ENCODE measurements at places on chromosomes 2 and 18. TPM values are rescaled to one million over a fixed set of nuclear protein-coding genes. Genes with fewer than 3 reads are reported as not detected.
A peak's percentile ranks its signal among the peaks of the same experiment; 100 is the strongest.

HOXD3 gene
- 2.0 TPM for total RNA-seq

ITGAV gene
- total RNA-seq = 55.0 TPM

QPCT gene
- total RNA-seq = 10.1 TPM

MITD1 gene
- total RNA-seq = 30.6 TPM

ASAP2 gene
- total RNA-seq = 50.2 TPM

POU3F3 gene
- total RNA-seq = 0.14 TPM

PAX8 gene
- total RNA-seq = 11.2 TPM

GIGYF2 gene
- total RNA-seq = 40.8 TPM

MAP4K3 gene
- total RNA-seq = 129 TPM

DNA sequence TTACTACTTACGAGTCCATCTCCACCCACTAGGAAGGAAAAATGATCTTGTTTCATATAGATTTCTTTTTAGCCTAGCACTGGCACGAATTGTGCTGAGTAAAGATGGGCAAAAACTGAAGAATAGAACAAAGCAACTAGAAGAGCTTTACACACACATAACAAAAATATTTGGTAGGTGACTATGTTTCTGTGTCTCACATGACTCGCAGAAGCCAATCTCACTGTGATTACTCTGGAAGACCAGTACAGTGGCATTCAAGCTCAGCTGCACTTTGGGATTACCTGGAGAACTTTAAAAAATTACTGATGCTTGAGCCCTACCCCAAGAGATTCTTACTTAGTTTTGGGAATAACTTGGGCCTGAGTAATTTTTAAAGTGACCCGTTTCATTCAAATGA is 378.7 kb downstream of the METTL4 start:
- no peak overlapping the region for H3K4me3 ChIP-seq
- no peaks in the 10 kb centered on the region for H3K36me3 ChIP-seq
- H3K27me3 ChIP-seq = no peaks in the 10 kb centered on the region
- H3K4me1 ChIP-seq = no peaks in the 10 kb centered on the region
- DNase-seq = no peak

- H3K4me1 ChIP-seq = no peaks in the 10 kb centered on the region
- H3K27ac ChIP-seq = no peak overlapping the region
- no peaks in the 10 kb centered on the region for H3K27me3 ChIP-seq
- H3K4me3 ChIP-seq = no peak overlapping the region
Observed at GRCh38 chr2:207409517-207409916, 120.2 kb upstream of the CREB1 start.

- no peaks in the 10 kb centered on the region for H3K36me3 ChIP-seq
- H3K27me3 ChIP-seq = no peaks in the 10 kb centered on the region
- H3K27ac ChIP-seq = no peak overlapping the region
- no peak overlapping the region for H3K4me3 ChIP-seq
Observed at GRCh38 chr2:10359246-10359645, 56.5 kb downstream of the HPCAL1 start.

DNA sequence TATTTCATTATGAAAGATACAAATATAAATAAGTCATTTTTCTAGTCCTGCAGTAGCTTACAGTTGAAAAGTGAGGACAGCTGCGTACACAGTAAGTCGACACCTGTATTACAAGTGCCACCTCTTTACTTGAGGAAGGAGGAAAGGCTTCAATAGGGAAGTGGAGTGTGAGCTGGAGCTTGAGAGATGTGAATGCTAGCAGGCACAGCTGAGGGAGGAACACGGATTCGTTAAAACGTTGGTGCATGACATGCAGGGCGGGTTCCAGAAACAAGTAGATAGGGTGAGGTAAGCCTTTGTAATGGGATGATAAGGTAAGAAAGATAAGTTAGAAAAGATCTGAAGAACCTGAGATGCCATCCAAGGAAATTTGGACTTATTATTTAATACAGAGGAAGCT is 98.1 kb upstream of the CSRNP3 start:
- no peak overlapping the region for H3K4me3 ChIP-seq
- no peaks in the 10 kb centered on the region for H3K36me3 ChIP-seq
- no peaks in the 10 kb centered on the region for H3K27me3 ChIP-seq
- no peaks in the 10 kb centered on the region for H3K4me1 ChIP-seq

DNA sequence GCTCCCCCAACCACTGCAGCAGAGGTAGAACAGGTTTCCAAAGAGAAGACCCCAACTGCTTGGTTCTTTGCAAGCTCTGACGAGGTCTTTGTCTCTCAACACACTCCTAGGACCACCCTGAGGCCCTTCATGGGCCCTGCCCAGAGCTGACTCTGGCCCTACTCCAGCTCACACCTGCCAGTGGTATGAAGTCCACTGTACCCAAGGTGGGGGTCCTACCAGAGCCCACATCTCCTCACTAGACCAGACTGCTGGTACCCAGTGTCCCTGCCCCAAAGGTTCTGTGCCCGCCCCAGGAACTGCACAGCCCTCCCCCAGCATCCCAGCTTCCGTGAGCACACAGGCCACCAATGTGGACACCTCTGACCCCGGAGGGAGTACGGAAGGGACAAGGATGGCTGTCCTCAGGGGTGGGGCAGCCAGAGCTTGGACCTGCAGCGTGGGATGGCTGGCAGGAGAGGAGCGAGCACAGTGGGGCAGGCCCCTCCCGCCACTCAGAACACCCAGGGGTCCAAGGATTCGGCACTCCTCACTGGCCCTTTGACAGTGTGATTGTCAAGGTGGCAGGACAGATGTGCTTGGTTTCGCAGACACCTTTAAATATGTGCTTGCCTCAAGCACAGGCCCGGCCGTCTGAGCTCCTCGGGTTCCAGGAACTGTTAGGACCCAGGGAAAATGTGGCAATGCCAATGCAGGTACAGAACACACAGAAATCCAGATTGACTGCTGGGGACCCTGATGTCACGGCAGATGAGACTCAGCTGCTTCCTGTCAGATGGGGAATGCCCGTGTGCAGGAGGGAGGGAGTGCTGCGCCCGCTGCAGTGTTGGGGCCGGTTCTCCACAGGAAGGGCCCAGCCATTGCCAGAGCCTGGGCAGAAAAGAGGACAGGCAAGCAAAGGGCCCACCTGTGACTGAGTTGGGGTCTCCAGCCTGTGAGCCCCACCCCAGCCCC is 51.2 kb downstream of the MTERF4 start:
- H3K27ac ChIP-seq = no peak overlapping the region
- DNase-seq = peak; percentile 6
- H3K4me3 ChIP-seq = no peak overlapping the region
- no peaks in the 10 kb centered on the region for H3K36me3 ChIP-seq

- DNase-seq = no peak
- no peak overlapping the region for H3K4me3 ChIP-seq
- H3K27me3 ChIP-seq = no peaks in the 10 kb centered on the region
- no peak overlapping the region for H3K27ac ChIP-seq
- H3K36me3 ChIP-seq = no peaks in the 10 kb centered on the region
Observed at GRCh38 chr2:23041443-23041842, 343.5 kb upstream of the KLHL29 start.

- peaks cover 32% of the 10 kb centered on the region for H3K27me3 ChIP-seq
- no peak overlapping the region for H3K27ac ChIP-seq
- DNase-seq = no peak
- H3K4me3 ChIP-seq = no peak overlapping the region
Observed at GRCh38 chr2:26951236-26951635, 19.2 kb upstream of the MAPRE3 start.

DNA sequence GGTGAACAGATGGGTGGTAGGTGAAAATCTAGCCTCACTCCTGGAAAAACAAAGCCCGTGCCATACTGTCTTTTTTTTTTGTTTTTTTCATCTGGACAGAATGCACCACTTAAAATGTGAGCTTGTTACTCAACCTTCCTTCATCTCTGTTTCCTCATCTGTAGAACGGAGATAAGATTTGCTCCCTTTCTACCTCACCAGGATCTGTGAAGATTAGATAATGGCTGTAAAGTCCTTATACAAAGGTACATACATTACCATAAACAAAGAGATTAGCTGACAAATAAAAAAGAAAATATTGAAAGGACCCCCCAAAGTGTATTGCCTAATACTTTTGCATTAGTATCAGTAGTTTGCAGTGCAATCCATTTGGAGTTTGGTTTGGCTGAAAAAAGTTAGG is 75.4 kb upstream of the ZEB2 start:
- no peak for DNase-seq
- H3K4me1 ChIP-seq = no peaks in the 10 kb centered on the region
- no peaks in the 10 kb centered on the region for H3K27me3 ChIP-seq
- no peak overlapping the region for H3K27ac ChIP-seq

GRCh38 chr18:58758046-58758445 is 86.8 kb downstream of the MALT1 start:
- H3K27me3 ChIP-seq = no peaks in the 10 kb centered on the region
- no peak for DNase-seq
- no peaks in the 10 kb centered on the region for H3K36me3 ChIP-seq
- H3K4me3 ChIP-seq = no peak overlapping the region
- no peak overlapping the region for H3K27ac ChIP-seq

DNA sequence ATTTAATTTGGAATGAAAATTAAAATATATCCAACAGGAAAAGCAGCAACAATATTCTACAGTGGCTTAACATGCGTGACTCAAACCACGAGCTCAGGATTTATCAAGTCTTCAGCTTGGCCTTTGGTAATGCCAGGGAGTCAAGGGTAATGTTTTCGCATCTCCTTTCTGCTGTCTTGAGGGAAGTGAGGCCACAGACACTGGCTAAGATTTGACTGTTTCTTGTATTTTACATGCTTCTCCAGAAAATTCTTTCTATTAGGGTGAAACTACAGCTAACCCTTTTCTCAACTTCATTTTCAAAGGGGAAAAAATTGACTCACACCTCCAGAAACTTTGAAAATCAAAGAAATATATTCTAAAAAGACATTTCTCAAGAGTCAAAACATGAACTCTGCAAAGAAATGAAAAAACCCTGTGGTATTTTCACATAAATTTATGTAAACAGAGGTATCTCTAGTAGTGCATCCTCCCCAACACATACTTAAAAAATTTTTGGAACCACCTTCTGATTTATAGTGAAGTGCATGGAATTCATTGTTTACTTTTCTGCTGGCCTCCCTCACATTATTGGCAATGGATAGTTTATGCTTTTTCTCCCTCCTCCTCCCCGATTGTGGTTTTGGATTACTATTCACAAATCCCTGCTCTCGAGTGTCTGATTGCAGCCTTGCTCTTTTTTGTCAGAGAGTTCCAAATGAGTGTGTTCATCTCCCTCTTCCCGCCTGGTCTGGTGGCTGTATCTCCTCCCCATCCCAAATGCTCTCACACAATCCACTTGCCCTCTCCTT is 48.7 kb downstream of the DPP4 start:
- no peak overlapping the region for H3K27ac ChIP-seq
- H3K4me3 ChIP-seq = no peak overlapping the region

DNA sequence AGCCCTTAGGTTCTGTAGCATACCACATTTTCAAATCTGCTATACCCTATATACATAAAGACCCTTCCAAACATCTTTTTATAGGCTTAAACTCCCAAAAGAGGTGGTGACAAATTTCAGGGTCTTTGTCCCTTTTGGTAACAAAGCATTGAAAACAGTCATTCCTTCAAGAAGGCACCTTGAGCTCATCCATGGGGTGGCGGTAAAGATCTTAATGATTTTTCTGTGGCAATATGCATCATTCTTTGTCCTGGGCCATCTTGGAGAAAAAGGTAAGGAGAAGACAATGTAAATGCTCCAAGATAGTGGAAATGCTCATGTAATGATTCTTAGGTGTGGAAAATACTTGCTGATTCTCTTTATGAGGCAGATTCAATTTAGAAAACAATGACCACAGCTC is 890.5 kb downstream of the CNTNAP5 start:
- no peaks in the 10 kb centered on the region for H3K4me1 ChIP-seq
- no peaks in the 10 kb centered on the region for H3K27me3 ChIP-seq
- no peak for DNase-seq
- no peak overlapping the region for H3K4me3 ChIP-seq
- H3K36me3 ChIP-seq = no peaks in the 10 kb centered on the region

- H3K4me1 ChIP-seq = no peaks in the 10 kb centered on the region
- H3K27ac ChIP-seq = no peak overlapping the region
- no peak for DNase-seq
- no peaks in the 10 kb centered on the region for H3K27me3 ChIP-seq
Observed at GRCh38 chr2:239721531-239721930, 303.6 kb downstream of the NDUFA10 start.

DNA sequence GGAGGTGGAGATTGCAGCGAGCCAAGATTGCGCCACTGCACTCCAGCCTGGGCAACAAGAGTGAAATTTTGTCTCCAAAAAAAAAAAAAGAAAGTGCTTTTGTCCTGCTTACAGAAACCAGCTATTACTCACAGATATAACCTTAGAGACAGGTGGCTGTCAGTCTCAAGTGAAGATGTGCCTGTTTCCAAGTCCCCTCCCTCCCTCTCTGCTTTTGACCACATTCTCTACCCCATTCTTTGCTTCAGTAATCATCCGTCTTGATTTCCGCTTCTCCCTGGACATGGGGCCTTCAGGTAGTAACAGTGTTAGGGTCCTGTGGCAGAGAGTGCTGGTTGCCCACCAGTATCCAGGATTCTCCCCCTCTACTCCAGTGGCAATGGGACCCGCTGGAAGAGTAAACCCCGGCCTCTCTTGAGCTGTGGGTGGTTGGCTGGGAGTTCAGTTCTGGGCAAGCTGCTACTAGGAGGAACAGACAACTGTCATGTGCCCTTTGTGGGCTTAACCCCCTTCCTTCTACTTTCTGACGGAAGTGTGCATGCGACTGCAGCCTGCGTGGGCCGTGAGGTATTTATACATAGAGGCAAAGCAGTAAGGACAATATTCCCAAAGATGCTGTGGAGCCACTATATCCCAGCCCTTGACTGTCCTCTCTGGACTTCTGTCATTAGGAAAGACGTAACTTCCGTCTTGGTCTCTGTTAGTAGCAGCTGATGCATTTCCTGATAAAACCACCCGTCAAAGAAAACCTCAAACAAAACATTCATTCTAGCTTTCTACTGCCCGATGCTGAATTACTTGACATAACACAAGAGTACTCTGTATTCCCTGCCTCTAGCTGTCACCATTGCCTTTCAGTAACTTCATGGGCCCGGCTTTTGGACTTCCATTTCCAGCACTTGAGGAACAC is 17.8 kb downstream of the PDCL3 start:
- no peaks in the 10 kb centered on the region for H3K27me3 ChIP-seq
- peak overlapping the region; percentile 66 for H3K27ac ChIP-seq
- H3K4me3 ChIP-seq = no peak overlapping the region
- no peaks in the 10 kb centered on the region for H3K4me1 ChIP-seq

DNA sequence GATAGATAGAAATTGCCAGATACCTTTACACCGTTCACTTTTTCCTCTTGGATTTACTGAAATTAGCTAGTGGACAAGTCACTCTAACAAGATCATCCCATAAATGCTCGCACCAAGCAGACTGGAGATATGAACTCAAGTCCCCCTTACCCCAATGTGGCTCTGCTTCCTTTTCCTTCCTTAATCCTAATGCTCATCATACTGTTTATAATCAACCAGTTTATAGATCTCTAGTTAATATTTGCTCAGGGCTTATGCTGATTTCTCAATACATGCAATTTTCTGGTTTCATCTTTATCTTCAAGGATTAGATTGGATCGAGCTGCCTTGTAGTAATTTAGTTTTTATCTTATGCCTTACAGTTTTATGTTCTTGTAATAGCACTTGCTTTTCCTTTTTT is 318.3 kb upstream of the KLHL29 start:
- no peaks in the 10 kb centered on the region for H3K4me1 ChIP-seq
- no peak overlapping the region for H3K27ac ChIP-seq
- DNase-seq = no peak

GRCh38 chr2:226911932-226912331 is 76.1 kb downstream of the RHBDD1 start:
- no peaks in the 10 kb centered on the region for H3K36me3 ChIP-seq
- H3K27ac ChIP-seq = no peak overlapping the region
- DNase-seq = no peak
- H3K27me3 ChIP-seq = no peaks in the 10 kb centered on the region
